ENCODE measurements at places on chromosomes 3 and 15. TPM values are rescaled to one million over a fixed set of nuclear protein-coding genes. Genes with fewer than 3 reads are reported as not detected.

C3orf62 gene
- 1.4 TPM for total RNA-seq

CHL1 gene
- not detected for total RNA-seq

TRIM42 gene
- not detected for total RNA-seq

CSTA gene
- total RNA-seq, result not detected

MEIS2 gene
- total RNA-seq, result 53.1 TPM

CHRFAM7A gene
- total RNA-seq, result 3.8 TPM

SEMA3B gene
- total RNA-seq, result 0.53 TPM

LTF gene
- total RNA-seq, result 0.28 TPM

ITIH4 gene
- 0.49 TPM for total RNA-seq

ALDH1L1 gene
- not detected for total RNA-seq

RAD51 gene
- total RNA-seq, result 9.2 TPM

TPM1 gene
- 375 TPM for total RNA-seq

PPP1R14D gene
- total RNA-seq, result not detected

GNB5 gene
- total RNA-seq, result 29.7 TPM

SLC51A gene
- total RNA-seq, result not detected

CHRNB4 gene
- total RNA-seq, result not detected

CD276 gene
- total RNA-seq, result 39.8 TPM

C3orf70 gene
- 0.42 TPM for total RNA-seq

RNF168 gene
- 32.4 TPM for total RNA-seq

PIK3CB gene
- 16.5 TPM for total RNA-seq

NCKIPSD gene
- total RNA-seq, result 6.9 TPM

GRIP2 gene
- total RNA-seq, result not detected

GOLGA6D gene
- not detected for total RNA-seq

TMEM43 gene
- 103 TPM for total RNA-seq

RARRES1 gene
- total RNA-seq, result 4.9 TPM

SERPINI2 gene
- not detected for total RNA-seq

GOLGA8M gene
- 0.35 TPM for total RNA-seq

WDR48 gene
- 36.3 TPM for total RNA-seq

TMEM40 gene
- not detected for total RNA-seq

CRABP1 gene
- total RNA-seq, result not detected

GOLGA6L7 gene
- total RNA-seq, result not detected

CCR3 gene
- total RNA-seq, result not detected

B3GALNT1 gene
- 41.2 TPM for total RNA-seq

MOBP gene
- 0.95 TPM for total RNA-seq

PLXNA1 gene
- 31.2 TPM for total RNA-seq

CAV3 gene
- total RNA-seq, result not detected

ZNF502 gene
- total RNA-seq, result 3.6 TPM

PPP1R2 gene
- 77.8 TPM for total RNA-seq

PHC3 gene
- total RNA-seq, result 11.1 TPM

GATM gene
- 0.46 TPM for total RNA-seq

MCF2L2 gene
- 1.2 TPM for total RNA-seq

MYLK gene
- 24.3 TPM for total RNA-seq

FOXB1 gene
- not detected for total RNA-seq

ST8SIA2 gene
- total RNA-seq, result not detected

KLHL6 gene
- total RNA-seq, result 5.7 TPM

FSTL1 gene
- total RNA-seq, result 690 TPM

DUOXA2 gene
- not detected for total RNA-seq

GUCA1C gene
- total RNA-seq, result not detected

SCG5 gene
- total RNA-seq, result 0.92 TPM

LRTM1 gene
- total RNA-seq, result not detected

PLSCR2 gene
- not detected for total RNA-seq

C3orf18 gene
- 3.5 TPM for total RNA-seq

NR2C2 gene
- total RNA-seq, result 22.5 TPM

TGM5 gene
- not detected for total RNA-seq

Data from pulmonary artery endothelial cell (primary cell).